Activated CD4-positive, alpha-beta T cell treated with anti-CD3 and anti-CD28 coated beads, Interleukin-10, Interleukin-2, amounts not matched to agents 100 ng/mL and 50 ng/mL, durations not matched to agents 16 hours and 8 hours (primary cell): ENCODE measurements at places on chromosomes 16 and 17.

GRCh38 chr17:63694229-63694949 lies 5.5 kb downstream of the LIMD2 start:
- no peak for DNase-seq

GRCh38 chr17:63817736-63818385 lies 9.4 kb upstream of the PSMC5 start:
- no peak for DNase-seq

DNA sequence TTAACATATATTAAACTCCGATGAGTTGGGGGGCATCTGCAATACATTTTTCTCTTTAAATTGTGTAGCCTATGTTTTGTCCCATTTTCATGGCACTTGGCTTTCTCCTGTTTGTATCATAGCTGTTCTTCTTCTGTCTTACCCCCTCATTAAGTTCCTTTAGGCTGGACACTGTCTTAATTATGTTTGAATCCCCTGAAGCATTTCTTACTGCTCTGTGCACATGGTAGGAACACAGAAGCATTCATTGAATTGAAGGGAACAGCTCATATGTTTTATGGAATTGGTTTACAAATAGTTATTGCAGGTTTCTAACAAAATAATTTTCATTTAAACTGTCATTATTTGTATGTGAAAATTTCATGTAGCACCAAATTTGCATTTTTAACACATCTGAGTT lies 176.8 kb downstream of the TANC2 start:
- no peak for DNase-seq

GRCh38 chr17:63827801-63828221 lies 348 bp upstream of the FTSJ3 start:
- no peak for DNase-seq

DNA sequence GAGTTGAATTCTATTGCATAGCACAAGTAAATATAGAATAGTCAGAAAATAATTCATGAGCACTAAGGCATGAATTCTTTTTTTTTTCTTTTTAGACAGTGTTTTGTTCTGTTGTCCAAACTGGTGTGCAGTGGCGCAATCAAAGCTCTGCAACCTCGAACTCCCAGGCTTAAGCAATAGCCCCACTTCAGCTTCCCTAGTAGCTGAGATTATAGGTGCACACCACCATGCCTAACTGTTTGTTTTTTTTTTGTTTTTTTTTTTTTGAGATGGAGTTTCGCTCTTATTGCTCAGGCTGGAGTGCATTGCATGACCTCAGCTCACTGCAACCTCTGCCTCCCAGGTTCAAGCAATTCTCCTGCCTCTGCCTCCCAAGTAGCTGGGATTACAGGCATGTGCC lies 16.6 kb downstream of the TUBD1 start:
- DNase-seq, result no peak

DNA sequence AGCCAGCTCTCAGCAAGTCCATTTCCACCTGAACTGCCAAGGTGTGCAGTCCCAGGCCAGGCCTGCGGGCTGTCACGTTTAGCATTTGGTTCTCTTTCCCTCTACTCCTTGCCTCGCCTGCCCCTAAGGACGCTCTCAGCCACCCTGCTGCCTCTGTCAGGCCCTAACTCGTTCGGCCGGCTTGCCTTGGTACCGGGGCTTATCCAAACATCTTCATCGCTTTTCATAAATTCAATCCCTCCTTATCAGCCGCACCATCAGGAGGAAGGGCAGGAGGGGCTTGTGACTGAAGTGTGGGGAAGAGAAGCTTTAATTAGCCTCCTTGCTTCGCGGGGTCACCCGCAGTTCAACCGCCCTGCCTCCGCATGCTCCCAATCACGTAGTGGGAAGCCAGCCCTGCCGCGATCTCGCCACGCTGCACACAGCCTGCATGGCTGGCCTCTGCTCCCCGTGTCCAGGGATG lies 231.1 kb downstream of the SOX9 start:
- DNase-seq, result no peak

DNA sequence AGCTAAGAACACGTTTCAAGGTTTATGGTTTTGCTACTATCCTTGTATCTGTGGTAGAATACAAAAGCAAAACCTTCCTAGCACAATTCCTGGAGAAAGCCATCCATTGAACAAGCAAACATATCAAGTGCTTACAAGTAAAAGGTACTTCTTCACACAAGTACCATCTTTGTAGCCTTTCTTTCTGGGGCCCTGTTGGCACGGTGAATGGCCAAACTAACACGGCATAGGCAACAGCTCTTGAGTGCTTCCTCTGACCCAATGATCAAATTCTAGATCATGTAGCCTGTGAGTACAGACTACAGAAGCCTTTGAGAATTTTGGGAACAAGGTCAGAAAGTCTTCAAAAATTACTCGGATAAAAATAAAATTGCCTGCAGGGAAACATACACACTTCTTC lies 57.9 kb downstream of the ANKFY1 start:
- no peak for DNase-seq

DNA sequence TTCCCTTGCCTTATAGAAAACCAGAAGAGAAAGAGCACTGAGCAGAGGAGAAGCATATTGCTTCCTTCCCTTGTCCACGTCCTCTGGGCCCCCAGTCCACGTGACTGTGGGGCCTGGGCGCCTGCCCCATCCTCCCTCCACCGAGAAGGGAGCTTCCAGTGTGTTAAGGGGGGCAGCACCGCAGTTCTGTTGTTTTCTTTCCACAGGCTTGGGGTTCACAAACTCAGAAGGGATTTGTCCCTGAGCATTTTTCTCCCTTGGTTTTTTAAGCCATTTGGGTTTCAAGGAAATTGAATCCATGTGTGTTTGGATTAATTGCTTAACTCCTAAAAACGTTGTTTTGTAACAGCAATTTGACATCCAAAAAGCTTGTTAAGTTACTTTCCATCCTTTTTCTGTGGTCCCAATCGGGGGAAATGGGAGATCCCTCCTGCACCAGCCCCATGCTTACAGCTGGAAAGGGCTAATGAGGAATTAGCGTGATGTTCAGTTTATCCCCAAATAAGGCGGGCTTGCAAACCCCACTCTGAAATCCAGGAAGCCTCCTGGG lies 347.5 kb upstream of the TNRC6C start:
- DNase-seq, result no peak

- DNase-seq, result no peak
Measured at GRCh38 chr16:35751191-35751941, 2292.0 kb downstream of the TP53TG3F start.

DNA sequence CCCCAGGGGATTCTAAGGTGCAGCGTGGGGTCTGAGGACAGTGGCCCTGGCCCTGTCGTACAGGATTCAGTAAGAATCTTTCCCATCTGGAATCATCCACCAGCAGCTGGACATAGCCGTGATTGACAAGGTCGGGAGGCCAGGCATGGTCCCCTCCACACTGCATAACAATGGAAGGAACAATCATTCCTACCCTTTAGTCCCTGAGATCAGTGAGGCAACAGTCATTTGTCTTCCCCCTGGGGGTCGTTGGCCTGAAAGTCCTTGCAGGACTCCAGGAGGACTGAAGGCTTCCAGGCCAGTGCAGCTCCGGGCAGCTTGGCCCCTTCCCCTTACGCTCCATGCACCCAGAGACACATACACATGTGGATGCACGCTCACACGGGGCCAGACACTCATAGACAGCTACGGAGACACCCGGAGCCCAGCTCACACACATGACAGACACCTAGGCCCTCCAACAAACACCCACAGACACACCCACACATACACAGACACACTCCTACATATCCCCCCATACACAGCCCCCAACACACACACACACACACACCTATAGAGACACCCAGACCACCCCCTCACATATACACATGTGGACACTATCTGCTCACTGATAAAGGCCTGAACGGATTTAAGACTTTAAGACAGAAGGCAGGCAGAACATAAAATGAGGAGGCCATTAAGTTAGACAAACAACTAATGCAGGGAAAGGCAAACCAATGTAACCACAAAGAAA lies 42.9 kb downstream of the LITAF start:
- DNase-seq, result no peak

DNA sequence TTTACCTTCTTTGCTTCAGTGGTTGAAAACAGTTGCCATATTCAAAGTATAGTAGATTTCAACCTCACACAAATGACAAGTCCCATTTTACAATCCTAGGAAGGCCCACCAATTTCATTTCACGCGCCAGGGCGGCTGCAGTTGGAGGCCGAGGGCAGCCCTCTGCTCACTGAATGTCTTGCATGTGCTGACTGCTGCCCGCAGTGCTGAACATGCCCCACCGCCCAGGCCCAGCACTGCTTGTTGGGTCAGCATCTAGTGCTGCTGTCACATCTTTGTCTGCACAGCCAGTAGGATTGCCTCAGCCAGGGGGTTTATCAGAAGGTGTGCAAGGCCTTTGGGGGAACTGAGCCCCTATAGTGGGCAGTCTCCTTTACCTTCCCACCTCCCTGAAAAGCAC lies 11.5 kb downstream of the SMCR8 start:
- no peak for DNase-seq

DNA sequence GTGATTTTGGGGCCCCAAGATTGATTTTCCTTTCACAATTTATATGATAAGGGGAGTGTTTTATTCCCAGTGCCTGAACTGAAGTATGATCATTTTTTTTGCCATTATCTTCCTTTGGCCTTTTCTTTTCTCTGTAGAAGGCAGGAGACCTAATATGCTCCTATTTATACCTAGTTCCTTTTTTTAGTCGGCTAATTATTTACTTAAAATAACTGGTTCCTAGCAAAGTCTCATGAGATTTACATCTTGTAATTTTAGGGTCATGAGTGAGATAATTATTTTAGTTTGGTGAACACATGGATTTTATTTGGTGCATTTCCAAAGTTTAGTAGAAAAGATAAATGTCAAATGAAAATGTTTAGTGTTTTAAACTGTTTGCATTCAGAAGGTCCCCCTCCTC lies 24.8 kb downstream of the SEC14L1 start:
- DNase-seq, result no peak

DNA sequence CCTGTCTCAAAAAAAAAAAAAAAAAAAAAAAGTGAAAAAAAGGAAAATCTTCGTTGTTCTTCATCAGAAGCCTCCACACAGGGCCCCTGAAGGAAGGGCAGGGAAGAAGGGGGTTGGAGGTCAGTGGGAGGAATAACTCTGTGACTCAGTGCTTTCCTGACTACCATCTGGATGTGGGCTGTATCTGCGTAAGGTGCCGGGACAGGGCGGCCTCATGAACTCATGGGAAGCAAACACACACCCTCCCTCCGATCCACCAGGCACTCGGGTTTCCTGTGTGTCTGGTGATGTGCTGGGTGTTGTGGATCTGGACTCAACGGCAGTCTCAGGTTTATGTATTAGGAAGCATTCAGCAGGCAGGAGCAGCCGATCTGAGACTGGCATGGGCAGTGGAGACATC lies 691.6 kb downstream of the WWOX start:
- DNase-seq, result peak; percentile 45

DNA sequence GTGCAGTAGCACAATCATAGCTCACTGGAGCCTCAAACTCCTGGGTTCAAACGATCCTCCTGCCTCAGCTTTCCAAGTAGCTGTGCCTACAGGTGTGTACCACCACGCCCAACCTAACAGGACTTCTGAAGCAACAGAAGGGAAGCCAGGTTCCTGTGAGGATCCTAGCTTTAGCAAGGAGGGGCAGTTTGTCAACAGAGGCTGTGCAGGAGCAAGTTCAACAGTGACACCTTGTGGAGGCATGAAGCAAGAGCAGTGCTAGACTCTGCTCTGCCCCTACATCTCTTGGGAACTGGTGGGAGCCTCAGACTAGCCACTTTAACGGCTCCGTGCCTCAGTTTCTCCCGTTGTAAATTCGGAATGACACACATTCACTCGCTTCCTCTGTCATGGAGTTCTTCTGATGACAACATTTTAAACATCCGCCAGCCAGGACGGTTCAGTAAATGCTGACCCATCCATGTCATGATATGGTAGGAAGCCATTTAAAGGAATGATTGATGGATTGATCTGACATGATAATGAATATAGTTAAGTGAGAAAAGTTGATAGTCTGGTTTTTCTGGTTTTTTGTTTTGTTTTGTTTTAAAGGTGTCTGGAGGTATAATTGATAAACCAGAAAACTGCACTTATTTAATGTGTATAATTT lies 218.7 kb downstream of the MRTFB start:
- DNase-seq, result peak; percentile 50

GRCh38 chr16:84379709-84380362 lies 11.5 kb downstream of the ATP2C2 start:
- DNase-seq, result no peak
